ENCODE measurements at places on chromosomes 16 and 17. TPM values are rescaled to one million over a fixed set of nuclear protein-coding genes. Genes with fewer than 3 reads are reported as not detected.
A peak's percentile ranks its signal among the peaks of the same experiment; 100 is the strongest.

DNA sequence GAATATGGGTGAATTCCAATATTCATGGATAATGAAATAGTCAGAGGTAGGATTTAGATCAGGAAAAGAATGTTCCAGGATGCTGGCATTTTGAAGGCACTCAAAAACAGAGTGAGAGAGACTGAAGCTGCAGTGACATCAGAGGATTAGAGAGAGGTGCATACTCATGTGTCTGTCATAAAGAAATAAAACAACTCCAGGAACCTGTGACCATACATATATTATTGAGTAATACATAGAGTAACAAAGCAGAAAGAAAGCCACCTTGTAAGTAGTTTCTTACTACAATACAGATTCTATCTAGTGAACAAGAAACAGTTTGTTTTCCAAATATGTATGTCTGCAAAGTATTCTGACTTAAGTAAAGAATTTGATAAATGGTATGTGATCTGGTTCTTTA is 62.3 kb upstream of the PHOSPHO1 start:
- no peak for DNase-seq

GRCh38 chr17:72517413-72518158 is 396.8 kb downstream of the SOX9 start:
- no peak for DNase-seq

- DNase-seq: no peak
These were observed 136.5 kb upstream of the CCL2 start for GRCh38 chr17:34118564-34118963.

- no peak for DNase-seq
These were observed 29.3 kb downstream of the TBC1D16 start for GRCh38 chr17:80006339-80006720.

GRCh38 chr17:80839970-80840369 is 151.7 kb upstream of the CHMP6 start:
- peak; percentile 31 for DNase-seq

DNA sequence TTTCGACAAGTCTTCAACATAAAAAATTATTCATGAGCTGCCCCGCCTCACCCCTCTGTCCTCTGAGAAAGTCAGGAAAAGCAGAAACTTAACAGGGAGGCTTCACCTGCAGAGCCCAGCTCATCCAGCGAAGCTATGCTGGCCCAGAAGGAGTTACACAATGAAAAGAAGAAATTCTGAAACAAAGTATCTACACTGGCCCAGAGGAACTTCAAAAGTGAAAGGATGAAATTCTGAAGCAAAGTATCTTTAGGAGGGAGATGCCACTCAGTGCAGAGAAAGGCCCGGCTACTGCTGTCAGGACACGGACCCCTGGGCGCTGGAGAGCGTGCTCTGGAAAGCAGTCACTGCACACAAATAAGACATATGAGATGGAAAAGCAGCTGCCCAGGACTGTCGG is 1.6 kb downstream of the GALNS start:
- no peak for DNase-seq

DNA sequence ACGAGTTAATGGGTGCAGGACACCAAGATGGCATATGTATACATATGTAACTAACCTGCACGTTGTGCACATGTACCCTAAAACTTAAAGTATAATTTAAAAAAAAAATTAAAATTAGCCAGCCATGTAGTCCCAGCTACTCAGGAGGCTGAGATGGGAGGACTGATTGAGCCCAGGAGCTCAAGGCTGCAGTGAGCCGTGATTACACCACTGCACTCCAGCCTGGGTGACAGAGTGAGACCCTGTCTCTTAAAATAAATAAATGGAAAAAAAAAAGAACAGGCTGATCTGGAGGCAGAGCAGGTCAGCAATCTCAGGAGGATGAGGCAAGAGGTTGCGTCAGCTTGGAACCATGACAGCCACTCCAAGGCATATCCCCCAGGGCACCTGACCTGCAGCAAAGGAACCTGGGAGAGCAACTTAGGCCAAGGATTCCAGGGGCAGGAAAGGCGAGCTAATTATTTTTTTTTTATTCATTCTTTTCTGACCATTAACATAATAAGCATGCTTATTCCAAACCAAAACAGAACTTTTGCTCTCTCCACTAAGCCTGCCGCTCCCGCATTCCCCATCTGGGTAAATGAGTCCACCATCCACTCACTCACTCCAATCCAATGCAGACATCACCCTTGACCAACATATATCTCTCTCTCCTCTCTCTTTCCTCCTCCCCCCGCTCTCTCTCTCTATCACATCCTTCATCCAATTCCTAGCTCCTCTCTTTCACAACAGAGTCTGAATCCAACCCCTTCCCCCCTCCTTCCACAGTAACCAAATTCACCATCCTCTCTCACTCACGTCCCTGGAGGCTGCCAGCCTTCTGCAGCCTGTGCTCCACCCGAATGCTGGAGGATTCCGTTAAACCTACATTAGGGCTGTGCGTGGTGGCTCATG is 47.7 kb downstream of the TK2 start:
- no peak for DNase-seq

DNA sequence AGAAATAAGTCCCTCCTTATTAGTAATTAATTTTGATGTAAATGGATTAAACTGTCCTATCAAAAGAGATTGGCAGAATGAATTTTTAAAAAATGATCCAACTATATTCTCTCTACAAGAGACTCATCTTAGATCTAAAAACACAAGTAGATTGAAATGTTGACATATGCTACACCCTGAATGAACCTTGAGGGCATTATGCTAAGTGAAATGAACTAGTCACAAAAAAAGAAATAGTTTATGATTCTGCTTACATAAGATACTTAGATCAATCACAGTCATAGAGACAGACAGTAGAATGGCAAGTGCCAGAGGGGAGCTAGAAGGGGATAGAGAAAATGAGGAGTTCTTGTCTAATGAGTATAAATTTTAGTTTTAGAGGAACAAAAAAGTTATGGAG is 849.8 kb downstream of the CDH11 start:
- DNase-seq: no peak

GRCh38 chr16:74747716-74748615 is 26.7 kb downstream of the FA2H start:
- DNase-seq: peak; percentile 56

GRCh38 chr17:27310565-27311110 is 16.7 kb downstream of the WSB1 start:
- no peak for DNase-seq

DNA sequence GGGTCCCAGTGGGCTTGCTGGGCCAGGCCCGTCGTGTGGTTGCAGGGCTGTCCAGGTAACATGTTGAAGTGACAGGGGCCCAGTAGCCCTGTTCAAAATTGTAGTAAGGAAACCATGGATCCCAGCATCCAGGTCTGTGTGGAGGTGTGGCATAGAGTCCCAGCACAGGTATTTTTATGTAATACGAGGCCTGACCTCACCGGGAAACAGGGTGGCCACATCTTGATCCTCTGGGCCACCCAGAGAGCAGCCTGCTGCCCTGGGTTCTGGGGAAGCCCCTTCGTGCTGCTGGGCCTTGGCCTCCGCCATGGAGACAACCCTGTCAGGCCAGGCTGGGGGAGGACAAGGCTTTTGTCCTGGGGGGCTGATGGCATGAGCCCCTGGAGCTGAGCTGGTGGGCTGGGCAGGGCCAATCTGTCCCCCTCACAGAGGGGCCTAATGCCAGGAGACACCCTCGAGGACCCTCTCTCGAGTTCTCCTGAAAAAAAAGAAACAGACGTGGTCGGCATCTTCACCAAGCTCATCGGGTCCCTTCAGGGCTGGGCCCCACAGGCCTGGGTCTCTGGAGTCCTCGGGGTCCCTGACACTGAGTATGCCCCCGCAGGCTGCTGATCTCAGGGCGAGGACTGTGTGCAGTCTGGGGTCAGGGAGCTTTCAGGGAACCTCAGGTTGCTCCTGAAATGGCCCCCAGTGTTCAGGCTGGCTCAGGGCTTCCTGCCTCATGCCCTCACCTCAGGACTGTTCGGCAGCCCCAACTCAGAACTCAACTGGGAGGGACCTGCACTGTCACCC is 47.8 kb downstream of the TNFRSF13B start:
- DNase-seq: peak; percentile 62

DNA sequence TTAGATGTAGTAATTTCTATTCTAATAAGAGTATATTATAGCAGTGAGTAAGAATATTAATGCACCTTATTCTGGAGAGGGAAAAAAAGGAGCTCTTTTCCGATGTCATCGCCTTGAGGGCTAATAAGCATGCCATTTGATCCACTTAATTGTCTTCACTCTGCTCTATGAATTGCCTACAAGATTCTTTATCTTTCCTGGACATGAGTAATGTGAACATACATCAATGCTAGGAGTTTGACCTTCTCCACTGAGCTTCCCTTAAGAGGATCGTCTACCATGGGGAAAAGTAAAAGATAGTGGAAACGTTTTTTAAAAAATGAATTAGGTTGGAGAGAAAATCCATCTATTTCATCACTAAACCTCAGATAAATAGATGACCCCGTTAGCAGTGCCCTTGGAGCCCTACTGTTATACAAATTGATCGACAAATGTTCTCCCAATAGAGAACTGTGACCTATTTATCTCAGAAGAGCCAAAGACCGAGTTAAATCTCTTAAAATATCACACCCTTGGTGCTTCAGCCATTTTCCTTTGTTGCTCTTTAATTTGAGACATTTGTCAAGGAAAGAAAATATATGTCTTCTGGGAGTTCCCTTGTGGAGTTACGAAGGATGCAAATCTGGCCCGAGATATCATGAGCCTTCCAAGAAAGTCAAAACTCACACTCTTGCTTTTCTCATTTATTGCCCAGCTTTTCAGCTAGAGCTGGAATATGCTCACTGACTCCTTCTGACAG is 898.5 kb downstream of the KCNJ2 start:
- DNase-seq: no peak

DNA sequence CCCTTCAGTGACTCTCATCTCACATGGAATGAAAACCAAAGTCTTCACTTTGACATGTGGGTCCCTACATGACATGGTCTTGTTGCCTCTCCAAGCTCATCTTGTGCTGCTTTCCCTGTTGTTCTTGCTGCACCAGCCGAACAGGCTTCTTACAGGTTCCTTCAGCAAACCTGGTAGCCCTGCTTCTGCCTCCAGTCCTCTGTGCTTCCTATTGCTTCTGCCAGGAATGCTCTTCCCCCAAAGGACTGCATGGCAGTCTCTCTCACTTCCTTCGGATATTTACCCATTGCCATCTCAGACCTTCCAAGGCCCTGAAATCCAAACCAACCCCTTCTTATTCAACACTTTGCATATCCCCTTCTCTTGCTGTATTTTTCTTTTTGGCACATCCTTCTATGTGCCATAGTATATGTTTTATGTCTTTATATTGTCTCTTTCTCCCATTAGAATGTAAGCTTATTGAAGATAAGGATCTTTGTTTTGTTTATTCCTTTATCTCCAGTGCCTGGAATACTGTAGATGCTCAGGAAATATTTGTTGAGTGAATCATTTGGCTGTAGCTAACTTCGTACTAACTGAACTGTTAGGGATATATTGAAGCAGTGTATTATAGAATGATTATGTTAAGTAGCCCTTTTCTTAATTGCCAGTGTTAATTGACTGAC is 57.9 kb upstream of the SLC12A3 start:
- DNase-seq: no peak

- no peak for DNase-seq
These were observed 39.0 kb downstream of the LYRM1 start for GRCh38 chr16:20939611-20940010.

DNA sequence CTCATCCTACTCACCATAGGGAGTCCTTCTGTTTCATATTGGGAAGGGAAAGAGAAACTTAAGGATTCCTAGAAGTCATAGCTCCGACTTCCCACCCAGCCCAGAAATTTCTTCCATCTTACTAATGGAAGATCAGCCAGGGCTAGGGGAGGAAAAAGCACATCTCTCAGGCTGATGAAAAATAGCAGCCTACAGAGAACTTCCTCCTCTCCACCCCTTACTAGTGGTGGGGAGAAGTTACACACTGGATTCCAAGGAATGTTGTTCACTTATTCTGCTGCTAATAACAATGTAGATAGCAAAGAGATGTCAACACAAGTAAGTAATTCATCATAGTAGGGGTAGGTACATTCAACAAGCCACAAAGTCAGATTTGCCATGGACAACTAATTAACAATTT is 94.4 kb downstream of the SPACA3 start:
- no peak for DNase-seq

DNA sequence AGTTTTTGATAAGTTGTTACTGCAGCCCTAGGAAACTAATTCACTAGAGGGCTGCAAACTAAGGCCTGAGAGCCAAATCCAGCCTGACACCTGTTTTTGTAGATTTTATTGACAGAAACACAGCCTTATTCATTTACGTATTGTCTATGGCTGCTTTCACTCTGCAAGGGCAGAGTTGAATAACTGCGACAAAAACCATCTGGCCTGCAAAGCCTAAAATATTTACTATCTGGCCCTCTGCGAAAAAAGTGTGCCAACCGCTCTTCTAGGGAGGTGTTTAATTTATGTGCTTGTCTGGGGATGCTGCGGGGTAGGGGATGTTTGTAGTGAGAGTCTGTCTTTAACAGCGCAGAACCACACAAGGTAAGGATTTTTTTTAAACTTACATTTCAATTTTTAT is 165.0 kb upstream of the RBFOX1 start:
- DNase-seq: no peak

DNA sequence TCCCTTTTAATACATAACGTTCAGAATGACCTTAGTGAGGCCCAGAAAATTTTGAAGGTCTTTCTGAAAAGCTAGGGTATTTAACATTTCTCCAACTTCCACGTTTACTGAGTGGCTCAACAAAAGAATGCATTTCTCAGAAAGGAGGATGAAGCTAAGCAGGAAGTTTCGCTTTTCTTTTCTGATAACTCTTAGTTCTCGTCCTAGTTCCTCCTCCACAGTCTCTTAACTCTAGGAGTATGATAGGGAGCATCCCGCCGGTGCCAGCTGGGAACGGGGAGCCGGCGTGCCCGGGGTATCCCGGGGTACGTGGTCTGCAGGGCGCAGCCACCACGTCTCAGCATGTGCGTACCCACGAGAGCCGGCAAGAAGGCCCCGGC is 363 bp downstream of the KARS1 start:
- no peak for DNase-seq

DNA sequence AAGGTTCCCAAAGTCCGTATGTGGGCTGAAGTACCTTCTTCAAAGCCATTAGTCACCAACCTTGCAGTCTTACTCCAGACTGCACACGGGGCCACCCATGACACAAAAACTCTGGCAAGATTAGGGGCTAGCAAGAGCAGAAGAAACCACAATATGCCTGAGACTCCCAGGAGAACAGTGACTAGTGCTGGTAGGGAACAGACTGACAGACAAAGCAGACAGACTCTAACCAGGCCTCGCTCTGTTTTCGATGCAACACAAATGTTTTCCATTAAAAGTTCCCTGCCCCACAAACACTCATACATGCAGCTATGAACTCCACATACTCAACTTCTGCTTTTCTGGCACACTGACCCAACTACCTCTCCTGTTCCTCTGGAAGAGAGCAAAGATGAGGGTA is 102.2 kb downstream of the HIC1 start:
- DNase-seq: no peak

Gene CHD9NB
- total RNA-seq: not detected

Gene ATP2C2
- total RNA-seq: 1.5 TPM

Gene ZNF629
- total RNA-seq: 8.7 TPM

Gene DRC3
- total RNA-seq: 7.3 TPM

Gene CPHXL2
- not detected for total RNA-seq

Gene PRAC2
- not detected for total RNA-seq

Gene MARVELD3
- 0.34 TPM for total RNA-seq

Gene STARD3
- 76.6 TPM for total RNA-seq
